Brain microvascular endothelial cell (primary cell): ENCODE measurements at places on chromosomes 1 and 21.

DNA sequence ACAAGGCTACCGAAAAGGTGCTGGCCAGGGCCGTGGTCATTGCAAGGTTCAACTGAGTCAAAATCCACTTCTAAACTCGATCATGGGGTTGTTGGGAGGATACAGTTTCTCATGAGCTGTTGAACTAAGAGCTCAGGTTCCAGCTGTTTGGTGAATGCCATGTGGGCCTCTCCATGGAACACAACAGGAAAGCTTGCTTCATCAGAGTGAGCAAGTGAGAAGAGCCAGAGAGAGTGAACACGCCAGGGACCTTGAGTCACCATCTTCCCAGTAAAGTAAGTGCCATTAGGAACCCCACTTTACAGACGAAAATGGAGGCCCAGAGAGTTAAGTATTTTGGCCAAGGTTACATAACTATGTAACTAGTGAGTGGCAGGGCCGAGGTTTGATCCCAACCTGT is 475.1 kb upstream of the VAMP3 start:
- DNase-seq, result no peak

DNA sequence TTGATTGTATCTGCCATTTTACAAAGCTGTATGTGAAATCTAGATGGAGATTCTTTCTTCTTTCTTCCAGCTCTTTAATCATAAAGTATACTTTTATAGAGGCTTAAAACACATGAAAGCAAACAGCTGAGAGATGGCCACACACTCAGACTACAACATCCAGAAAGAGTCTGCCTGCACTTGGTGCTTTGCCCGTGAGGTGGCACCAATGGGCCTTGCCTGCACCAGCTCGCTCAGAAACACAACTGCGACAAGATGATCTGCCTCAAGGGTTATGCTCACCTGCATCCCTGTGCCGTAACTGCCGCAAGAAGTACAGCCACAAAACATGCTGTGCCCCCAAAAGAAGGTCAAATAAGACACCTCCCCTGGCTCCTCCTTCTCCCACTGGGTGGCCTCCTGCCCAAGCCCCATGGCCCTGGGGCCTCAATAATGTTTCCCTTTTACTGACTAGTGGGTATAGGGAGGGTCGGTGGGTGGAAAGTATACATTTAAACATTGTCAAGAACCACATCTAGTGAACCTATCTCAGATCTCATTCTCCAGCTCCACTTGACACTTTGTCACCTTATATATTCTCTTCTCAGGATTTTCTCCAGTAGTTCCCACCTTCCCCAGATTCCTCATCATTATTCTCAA is 66.7 kb upstream of the ANGPTL3 start:
- DNase-seq, result peak; percentile 64

DNA sequence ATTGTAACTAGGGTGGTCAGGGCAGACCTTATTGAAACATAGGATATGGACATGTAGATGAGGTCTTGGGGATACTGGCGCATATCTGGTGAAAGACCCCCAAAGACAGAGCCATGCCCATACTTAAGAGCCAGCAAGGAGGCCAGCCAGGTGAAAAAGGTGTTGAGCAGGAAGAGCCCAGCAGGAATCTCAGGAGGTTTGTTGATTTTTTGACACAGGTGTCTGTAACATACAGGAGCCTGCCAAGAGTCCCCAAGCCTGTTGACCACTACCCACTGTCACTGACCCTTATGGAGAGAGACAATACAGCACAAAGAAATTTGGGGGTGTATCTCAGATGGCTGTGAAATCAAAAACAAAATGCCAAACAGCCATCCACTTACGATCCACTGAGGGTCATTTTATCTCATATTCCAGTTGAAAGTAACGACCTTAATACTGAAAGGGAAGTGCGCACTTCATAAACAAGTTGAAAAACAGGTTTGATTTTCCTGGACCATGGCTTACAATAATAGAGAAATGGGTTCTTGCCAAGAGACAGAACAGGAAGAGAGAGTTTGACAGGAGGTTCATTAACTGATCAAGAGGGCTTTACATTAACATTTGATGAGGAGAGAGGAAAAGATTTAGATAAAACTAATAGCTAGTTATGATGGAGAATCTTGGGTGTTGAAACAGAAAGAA is 163.6 kb downstream of the GLUL start:
- no peak for DNase-seq

DNA sequence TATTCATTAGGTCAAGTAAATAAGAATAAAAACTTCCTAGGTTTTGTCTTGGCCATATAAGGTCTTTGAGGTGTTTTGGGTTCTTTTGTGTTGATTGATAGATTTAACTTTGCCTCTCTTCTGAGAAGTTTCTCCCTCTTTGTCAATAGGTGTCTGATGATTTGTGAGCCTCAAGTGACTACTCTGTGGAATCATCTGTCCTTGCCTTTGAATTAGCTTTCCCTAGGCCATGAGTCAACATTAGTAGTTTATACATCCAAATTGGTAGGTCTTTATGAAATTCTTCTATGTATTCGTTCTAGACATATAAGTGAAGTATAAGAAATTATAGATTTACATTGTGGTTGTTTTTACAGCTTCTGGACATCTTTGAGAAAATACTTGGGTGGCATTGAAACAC is 864.4 kb downstream of the USP25 start:
- DNase-seq, result no peak

DNA sequence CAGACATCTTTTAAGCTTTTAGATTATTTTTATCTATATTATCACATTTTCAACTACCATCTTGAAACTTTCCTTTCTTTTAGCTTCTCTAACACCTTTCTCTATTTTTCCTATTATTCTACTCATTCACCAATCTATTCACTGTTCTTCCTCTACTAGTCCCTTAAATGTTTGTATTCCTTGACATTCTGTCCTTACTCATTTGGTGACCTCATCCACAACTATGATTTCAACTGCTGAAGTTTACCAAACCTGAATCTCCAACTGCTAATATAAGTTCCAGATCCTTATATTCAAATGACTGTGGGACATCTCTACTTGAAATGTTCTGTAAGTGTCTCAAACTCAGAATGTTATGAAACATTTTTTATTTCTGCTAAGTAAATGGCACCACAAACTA is 49.2 kb downstream of the TUT4 start:
- no peak for DNase-seq

DNA sequence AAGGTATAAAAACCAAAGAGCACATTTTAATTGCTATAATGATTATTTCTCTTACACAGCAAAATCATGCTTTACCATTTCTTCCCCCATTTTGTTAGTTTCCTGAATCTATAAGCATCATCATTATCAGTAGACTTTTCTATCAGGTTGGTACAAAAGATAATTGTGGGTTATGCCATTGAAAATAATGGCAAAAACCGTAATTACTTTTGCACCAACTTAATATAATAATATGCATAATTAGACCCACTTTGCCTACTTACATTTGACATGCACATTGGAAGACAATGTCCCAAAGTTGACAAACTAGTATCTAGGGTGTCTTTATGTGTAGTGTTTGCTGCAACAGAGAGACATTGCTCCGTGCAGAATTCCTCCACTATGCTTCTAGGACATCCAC is 594.2 kb downstream of the LMO4 start:
- DNase-seq, result no peak

DNA sequence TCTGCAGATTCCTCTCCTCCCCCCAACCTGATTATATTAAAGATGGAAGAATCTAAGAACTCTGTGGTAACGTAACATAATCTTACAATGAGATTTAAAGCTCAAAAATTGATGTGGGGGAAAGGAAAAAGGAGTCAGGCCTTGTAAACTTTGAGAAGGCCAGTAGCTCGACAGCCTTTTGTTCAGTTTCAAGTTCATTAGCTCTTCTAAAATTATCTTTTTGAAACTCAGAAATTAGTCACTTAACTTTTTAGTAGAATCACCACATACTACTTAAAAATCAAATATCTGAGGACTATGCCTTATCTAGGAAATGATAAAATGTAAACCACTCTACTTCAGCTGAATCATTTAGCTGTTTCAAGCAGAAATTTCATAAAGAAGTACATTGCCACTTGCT is 996.2 kb downstream of the AMY1C start:
- DNase-seq, result no peak

DNA sequence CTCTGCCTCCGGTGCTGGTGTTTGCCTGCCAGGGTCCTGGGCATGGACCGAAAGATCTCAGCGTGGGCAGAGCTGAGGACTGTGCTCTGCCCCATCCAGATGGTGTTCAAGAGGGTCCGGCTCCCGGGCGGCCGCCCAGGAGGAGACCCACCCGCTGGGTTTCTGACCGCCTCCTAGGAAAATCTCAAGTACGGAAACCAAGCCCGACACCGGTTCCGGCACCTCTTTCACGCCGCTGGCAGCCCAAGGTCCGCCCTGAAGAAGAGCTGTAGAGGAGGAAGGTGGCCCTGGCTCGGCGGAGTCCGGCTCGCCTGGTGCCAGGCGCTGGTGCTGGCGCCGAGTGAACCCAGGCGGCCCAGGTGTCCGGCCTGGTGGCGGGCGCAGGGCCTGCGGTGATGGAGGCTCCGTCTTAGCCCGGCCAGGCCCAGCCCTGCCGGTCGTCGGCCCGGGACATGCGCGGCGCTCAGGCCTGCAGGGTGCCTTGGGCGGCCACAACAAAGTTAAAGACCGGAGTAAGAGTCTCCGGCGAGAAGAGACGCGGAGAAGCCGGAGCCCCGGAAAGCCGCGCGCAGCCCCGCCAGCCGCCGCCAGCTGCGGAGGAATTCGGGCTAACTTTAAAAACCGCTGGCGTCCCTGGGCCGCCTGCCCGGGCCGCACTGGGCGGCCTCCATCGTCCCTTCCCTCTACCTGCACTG is 1.5 kb downstream of the GRIK3 start:
- no peak for DNase-seq

GRCh38 chr1:226728448-226728847 is 10.6 kb downstream of the ITPKB start:
- DNase-seq, result no peak

DNA sequence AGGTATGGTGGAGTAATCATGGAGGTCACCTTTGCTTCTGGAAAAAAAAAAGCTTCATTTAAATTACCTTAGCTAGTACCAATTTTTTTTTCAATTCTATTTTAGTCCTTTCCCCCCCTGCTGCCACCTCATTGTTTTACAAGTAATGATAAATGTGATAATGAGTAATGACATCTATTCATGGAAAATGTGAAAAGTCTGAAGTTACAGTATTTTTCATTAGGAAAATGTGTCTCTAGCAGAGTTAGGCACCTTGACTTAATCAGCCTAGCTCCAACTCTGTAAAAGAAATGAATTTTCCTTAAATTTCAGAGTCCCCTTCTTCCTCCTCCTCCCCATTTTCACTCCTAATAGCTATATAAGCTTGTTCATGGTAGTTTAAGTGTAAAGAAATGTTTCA is 204.9 kb upstream of the USP25 start:
- DNase-seq, result no peak
